ENCODE measurements at places on chromosomes 4 and X. TPM values are rescaled to one million over a fixed set of nuclear protein-coding genes. Genes with fewer than 3 reads are reported as not detected.

PAK3 gene
- total RNA-seq: 1.3 TPM

KDM6A gene
- total RNA-seq: 28.4 TPM

- no peak for DNase-seq
Measured at GRCh38 chrX:85112293-85112692, 108.6 kb downstream of the APOOL start.

- DNase-seq: no peak
Measured at GRCh38 chrX:78747489-78747888, at the start of gene LPAR4. LPAR4 (plus strand) TSS chrX:78747720; CDS start chrX:78754870, 7,150 bp downstream.

GRCh38 chr4:123893011-123893981, 496.7 kb downstream of the SPRY1 start:
- no peak for DNase-seq

NEIL3 gene
- 0.32 TPM for total RNA-seq

PRR32 gene
- not detected for total RNA-seq

- no peak for DNase-seq
Measured at GRCh38 chr4:25350561-25350960, 26.5 kb upstream of the ANAPC4 start.

GPRASP3 gene
- 4.6 TPM for total RNA-seq

DNA sequence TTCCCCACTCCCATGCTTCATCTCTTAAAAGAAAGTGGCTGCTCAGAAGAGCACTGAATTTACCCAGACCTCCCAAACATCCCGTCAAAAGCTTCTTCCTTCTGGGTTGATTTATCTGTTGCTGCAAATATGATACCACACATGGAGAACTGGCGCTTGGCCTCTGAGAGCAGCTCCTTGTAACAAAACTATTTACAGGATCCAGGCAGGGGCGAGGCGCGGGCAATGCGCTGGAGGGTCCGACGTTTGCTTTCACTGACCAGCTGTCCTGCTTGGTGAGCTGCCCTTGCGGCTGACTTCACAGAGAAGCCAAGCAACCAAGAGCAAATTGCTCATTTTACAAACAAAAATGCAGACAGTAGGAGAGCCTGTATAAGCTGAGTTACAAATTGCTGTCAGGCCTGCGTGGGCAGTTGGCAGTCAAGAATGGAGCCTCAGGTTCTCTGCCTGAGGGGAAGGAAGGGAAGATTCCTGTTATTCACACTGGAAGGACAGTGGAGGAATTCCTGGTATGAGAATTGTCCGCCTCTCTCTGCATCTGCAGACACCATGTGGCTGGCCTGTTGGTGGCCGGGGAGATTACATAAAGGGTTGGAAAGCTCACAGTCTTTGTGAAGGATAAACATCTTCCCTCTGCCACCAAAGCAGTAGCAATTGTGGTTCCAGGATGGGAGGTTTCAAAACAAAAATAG, 192.2 kb upstream of the LEF1 start:
- DNase-seq: no peak

TSPAN7 gene
- 32.0 TPM for total RNA-seq

DNA sequence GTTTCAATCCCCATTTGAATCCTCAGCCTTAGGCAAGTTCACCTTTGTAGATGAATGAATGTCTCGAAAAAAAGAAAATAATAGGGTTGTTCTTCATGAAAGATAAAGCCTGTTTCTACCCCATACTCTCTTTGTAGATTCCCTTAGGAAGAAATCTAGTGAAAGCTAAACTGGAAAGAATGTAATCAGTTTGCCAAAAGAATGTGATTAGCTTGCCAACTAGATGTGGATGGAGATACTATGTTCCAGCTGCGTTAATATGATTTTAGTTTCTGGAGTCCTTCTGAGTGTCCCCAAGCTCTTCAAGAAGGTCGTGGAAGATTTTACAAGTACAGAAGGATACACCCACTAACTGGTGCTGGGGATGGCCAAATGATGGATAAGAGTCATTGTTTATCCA, 162.3 kb upstream of the EDNRA start:
- DNase-seq: no peak

KIAA1210 gene
- total RNA-seq: not detected

DNA sequence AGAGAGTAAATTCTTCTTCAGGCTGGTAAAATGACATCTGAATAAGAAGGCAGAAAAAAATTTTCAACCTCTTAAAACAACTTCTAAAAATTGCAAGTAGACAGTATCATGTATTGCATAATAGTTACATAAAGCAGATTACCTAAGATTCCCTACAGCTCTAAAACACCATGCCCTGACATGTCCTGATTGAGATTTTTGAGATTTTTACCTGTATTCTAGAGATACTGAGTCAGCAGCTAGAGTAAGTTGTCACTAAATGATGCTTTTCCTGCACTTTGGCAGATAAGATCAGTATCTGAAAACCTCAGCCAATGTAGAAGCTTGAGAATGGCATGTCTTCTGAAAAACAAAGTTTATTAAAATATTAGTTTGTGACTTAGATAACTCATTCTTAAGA, 713.6 kb downstream of the CCSER1 start:
- DNase-seq: no peak

DNA sequence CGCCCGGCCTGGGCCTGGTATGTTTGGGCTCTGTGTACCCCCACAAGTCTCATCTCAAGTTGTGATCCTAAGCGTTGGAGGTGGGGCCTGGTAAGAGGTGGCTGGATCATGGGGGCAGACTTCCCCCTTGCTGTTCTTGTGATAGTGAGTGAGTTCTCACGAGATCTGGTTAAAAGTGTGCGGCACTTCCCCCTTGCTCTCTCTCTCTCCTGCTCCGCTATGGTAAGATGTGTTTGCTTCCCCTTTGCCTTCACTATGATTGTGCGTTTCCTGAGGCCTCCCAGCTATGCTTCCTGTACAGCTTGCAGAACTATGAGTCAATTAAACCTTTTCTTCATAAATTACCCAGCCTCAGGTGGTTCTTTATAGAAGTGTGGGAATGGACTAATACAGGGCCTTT, 53.0 kb downstream of the CHST7 start:
- no peak for DNase-seq

- no peak for DNase-seq
Measured at GRCh38 chr4:25847329-25847728, 15.5 kb downstream of the SEL1L3 start.

ZFP42 gene
- total RNA-seq: not detected

DNA sequence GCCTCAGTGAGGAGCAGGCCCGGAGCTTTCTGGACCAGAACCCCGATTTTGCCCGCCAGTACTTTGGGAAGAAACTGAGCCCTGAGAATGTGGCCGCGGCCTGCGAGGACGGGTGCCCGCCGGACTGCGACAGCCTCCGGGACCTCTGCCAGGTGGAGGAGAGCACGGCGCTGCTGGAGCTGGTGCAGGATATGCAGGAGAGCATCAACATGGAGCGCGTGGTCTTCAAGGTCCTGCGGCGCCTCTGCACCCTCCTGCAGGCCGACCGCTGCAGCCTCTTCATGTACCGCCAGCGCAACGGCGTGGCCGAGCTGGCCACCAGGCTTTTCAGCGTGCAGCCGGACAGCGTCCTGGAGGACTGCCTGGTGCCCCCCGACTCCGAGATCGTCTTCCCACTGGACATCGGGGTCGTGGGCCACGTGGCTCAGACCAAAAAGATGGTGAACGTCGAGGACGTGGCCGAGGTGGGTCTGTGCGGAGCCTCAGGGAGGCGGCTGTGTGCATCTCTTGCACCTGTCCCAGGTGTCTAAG, 323 bp downstream of the PDE6B start:
- peak; percentile 84 for DNase-seq

WDFY3 gene
- total RNA-seq: 124 TPM

DNA sequence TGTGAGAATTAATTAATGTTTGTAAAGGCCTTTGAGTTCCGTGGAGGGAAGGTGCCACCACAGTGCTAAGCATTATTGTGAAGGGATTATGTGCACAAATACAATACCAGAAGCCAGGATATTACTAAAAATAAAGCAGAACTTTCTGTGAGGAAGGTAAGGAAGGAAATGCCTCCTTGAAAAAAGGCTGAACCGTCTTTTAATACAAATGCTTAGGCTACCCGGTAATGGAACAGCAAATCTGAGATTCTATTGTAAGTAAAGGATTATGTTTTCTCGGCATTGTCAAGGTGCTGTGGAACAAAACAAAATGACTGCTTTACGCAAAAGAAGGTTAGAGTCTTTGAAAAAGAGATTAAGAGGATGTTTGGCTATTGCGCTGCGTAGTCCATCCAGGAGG, 57.9 kb upstream of the SPRY1 start:
- DNase-seq: no peak

ODAPH gene
- total RNA-seq: not detected

NDP gene
- total RNA-seq: not detected
